ENCODE measurements at places on chromosomes 16 and 17.

GRCh38 chr17:67366193-67367157, at the start of gene PSMD12:
Gene PSMD12 (minus strand): TSS chr17:67366577. CDS start chr17:67366519, 58 bp downstream.
- DNase-seq: peak; percentile 76

DNA sequence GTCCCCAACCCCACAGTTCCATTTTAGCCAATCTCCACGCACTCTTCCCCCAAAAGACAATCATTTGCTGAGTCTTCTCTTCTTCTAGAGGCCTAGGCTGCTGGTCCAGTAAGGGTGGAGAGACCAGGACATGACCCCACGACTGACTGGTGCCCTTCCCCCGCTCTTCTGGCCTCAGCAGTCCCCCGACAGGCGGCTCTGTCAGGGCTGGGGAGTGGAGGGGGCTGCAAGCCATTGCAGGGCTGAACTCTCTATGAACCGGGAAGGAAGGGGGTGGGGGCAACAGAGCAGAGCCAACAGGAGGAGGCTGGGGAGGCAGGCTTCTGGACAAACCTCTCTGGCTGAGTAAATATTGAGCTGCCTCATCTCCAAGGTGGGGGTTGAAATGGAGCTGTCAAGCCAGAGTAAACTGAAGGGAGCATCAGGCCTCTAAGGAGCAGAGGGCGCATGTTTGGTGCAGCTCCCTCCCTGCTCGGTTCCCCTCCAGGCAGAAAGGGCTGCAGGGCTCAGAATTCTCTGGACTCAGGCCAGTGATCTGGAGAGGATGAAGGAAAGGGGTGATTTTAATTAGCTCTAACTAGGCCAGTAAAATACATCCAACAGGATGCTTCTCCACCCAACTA, 8.7 kb downstream of the HOXB1 start:
- peak; percentile 67 for DNase-seq

DNA sequence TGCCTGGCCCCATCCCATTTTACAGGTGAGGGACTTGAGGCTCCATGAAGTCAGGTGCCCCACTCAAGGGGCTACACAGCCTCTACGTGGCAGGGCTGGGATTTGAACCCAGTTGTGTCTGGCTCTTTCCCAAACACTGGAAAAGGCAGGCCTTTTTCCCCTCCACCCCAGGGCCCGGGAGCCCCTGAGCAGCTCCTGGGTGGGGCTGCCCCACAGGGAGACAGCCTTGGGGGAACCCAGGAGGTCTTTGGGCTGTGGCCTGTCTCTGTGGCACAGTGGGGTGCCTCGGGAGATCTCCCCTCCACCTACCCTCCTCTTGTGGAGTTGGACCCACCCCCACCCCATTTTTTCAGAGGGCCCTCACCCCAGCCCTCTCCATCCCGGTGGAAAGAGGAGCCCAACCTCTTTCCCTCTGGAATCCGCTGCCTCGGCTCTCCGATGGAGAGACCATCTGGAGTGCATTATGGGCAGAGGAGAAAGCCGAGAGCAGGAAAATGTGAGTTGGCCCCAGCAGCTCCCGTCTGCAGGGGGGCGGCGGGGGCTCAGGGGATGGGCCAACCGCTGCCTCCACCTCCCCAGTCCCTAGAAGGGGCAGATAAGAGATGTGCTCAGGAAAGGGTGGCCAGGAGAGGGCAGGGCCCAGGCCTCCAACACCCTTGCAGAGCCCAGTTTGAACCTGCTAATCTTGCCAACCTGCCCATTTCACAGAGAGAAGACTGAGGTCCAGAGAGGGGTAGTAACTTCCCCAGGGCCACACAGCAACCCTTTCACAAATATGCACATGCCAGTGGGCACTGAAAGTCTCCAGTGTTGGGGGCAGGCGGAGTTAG, 15.4 kb upstream of the TMEM92 start:
- no peak for DNase-seq

DNA sequence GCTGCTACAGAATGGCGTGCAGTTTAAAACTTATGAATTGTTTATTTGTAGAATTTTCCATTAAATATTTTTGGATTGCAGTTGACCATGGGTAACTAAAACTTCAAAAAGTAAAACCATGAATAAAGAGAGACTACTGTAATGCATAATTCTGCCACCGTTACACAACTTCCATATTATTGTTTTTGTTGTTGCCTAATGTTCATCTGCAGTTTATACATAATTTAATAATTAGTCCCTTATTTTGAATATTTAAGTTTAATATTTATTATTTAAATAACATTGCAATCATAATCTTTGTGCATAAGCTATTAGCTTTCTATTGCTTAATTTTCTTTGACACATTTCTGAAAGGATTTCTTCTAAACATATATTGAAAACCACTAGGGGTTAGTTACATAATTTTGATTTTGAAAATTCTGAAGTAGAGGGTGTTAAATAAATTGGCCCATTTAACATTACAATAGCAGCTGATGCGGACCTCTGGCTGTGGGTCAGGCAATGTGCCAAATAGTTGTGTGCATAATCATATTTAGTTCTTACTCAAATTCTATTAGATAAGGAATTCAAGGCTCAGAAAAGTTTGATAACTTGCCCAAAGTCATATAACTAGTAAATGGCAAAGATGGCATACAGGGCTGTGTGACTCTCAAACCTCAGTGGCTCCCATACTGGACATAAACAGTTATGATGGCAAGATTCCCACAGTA, 31.1 kb downstream of the PPM1E start:
- no peak for DNase-seq

DNA sequence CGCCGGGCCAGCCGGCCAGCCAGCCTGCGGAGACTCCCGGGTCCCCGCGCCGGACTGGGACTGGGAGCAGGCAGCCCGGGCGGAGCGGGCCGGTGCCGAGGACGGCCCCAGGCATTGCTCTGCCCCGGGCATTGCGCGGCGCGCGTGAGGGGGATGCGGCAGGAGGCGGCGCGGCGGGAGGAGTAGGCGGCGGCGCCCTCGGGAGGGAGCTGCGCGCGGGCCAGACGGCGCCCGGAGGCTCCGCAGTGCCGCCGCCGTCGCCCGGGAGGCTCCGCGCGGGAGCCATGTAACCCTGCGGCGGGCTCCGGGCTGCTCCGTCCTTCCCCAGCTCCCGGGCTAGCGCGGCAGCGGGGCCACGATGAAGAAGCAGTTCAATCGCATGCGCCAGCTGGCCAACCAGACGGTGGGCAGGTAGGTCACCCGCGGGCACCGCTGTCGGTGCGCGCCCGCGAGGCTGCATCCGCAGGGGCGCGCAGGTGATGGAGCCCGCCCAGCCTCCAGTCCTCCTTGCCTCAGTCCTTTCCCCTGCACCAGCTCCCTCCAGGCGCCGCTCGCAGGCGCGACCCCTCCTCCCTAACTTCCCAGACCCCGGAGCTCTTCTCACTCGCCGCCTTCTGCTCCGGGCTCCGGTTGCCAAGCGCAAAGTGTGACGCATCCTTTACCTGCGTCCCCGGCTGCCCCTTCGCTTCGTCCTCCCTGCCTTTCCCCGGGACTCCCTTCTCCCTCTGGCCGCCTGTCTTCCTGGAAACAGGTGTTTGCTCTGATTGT, at the start of gene ARHGAP44:
ARHGAP44 (plus strand) TSS at position 18 of the 768 bp plus-strand sequence; CDS start at position 359, 341 bp downstream.
- DNase-seq: peak; percentile 82

GRCh38 chr16:77840093-77840492, 51.7 kb downstream of the VAT1L start:
- DNase-seq: no peak

GRCh38 chr17:48624544-48625494, 1.3 kb downstream of the HOXB9 start:
- DNase-seq: no peak

- no peak for DNase-seq
Observed at GRCh38 chr17:57984261-57984890, 3.7 kb downstream of the VEZF1 start.

GRCh38 chr17:62650587-62650986, 23.1 kb downstream of the MRC2 start:
- DNase-seq: no peak

DNA sequence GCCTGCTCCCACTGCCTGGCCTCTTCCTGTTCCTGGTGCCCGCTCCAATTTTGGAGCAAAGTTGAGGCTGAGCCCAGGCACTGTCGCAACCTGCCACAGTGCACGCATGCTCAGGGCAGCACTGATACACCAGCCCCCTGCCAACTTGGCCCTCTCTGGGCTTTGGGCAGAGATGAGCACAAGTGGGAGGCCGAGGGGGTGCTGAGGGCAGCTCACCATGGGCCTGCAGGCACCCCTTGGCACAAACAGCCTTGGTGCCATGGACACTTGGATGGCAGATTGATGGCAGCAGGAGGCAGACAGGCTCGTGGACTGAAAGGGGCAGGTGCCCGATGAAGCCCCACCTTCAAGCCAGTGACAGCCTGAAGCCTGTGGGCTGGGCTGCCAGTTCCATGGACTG, 42.9 kb downstream of the PIGL start:
- no peak for DNase-seq

DNA sequence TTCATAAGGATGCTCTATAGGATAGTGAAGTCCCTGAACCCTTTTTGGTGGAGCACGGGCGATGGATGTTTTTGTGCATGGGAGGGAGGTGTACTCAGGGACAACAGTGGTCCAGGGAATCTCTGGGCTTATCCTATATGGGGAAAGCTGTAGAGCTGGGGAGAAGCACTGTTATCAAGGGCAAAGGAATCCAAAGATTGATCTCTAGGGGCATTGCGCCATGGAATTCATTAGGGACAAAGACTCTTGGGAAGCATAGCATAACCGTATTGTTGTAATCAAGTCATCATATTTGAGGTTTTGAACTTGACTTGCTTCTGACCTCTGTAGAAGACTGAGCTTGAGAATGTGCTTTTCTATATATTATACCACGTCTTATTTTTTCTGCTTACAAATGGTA, 172.9 kb upstream of the ZFHX3 start:
- DNase-seq: no peak

DNA sequence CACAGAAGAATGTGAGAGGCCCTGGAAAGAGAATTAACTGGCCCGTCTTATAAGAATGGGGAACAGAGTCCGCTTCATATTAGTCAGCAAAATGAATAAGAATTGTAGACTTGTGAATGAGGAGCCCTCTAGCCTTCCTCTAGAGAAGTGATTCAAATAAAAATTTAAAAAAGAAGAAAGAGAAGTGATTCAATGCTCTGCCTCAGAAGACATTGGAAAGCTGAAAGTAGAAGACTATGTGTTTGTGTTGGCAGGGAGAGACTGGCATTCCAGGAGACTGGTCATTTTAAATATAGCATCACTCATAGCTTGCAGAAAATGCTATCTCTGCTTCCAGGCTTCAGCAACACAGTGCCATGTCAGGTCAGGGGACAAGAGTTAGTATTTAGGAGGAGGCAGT, 190.6 kb upstream of the HS3ST3A1 start:
- DNase-seq: no peak

- DNase-seq: no peak
Observed at GRCh38 chr16:9612267-9612666, 520.8 kb downstream of the HAPSTR1 start.

DNA sequence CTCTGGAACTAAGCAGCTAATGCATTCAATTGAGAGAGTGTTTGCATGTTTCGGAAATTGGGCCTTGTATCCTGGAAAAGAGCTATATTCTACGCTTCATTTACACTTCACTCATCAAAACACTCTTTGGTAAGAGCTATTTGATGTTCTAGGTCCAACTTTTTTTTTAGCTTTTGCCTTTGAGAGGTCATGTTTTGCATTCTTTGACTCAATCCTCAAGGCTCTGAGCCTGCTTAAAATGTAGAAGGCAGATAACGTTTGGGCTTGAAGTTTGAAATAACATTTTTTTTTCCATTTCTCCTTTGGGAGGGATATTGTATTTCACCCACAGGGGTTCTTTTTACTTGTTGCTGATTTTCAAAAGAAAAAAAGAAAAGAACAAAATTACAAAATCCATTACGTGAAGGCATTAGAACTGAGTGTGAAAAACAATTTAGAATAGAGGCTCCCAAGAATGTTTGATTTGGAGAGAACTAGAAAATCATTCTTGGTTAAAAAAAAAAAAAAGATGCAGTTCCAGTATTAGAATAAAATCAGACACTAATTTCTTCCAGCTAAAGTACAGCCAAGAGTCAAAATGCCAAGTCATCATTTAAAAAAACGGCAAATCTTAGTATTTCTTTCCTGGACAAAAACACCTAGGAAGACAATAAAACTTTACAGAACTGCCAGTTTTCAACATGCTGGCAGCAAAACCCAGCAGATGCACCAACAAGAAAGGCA, 268.5 kb downstream of the GRIN2A start:
- no peak for DNase-seq

DNA sequence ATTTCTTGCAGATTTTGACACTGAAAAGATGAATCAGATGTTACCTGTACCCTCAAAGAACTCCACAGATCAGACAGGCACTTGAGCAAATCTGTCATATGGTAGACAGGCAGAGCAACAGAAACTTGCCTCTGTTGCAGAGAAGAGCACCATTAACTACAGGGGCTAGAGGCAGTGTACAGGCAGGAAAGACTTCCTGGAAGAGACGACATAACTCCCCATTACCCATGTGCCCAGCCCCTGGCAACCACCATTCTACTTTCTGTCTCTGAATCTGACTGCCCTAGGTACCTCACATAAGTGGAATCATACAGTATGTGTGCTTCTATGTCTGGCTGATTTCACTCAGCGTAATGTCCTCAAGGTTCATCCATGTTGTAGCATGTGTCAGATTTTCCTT, 15.5 kb downstream of the GFOD2 start:
- no peak for DNase-seq

- DNase-seq: no peak
Observed at GRCh38 chr17:58875261-58875660, 119.6 kb downstream of the PPM1E start.

DNA sequence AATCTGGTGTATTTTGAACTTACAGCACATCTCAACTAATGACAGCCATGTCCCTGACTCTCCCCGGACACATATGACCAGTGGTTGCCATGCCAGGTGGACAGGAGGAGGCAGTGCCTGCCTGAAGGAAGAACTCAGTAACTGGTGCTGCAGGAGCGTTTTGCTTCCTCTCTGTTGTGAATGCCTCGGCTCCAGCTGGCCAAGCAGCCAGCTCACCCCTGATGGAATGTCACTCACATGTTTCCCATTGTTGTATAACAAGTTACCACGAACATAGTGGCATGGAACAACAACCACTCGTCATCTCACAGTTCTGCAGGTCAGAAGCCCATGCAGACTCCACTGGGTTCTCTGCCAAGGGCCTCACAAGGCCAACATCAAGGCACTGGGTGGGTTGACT, 20.1 kb upstream of the IRF8 start:
- no peak for DNase-seq

DNA sequence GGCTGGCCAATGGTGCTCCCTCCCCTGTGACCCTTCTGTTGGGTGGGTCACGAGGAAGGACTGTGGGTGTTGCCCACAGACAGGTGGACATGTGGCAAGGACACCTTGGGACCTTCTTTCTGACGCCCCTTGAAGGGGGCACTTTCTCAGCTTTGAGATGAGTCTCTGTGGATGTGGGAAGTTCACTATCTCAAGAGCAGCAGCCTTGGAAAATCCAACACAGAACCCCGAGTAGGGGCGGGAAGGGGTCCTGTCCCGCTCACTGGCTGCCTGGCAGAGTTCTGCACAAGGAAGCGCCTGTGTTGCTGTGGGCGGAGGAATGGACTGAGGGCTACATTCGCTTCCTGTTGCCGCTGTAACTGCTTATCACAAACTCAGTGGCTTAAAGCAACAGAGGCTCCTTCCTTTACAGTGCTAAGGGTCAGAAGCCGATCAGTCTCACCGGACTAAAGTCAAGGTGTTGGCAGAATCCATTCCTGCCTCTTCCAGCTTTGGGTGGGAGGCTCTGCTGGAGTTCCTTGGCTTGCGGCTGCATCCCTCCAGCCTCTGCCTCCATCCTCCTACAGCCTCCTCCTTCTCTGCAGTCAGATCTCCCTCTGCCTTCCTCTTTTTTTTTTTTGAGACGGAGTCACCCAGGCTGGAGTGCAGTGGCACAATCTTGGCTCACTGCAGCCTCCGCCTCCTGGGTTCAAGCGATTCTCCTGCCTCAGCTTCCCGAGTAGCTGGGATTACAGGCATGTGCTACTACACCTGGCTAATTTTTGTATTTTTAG, 305.2 kb downstream of the SEC14L1 start:
- DNase-seq: no peak
